Stimulated activated CD4-positive, alpha-beta T cell treated with anti-CD3 and anti-CD28 coated beads, Interleukin-1b, Interleukin-23, amount 100 ng/mL, for 1 hour (primary cell): ENCODE measurements at places on chromosomes 6 and 20.
A peak's percentile ranks its signal among the peaks of the same experiment; 100 is the strongest.

DNA sequence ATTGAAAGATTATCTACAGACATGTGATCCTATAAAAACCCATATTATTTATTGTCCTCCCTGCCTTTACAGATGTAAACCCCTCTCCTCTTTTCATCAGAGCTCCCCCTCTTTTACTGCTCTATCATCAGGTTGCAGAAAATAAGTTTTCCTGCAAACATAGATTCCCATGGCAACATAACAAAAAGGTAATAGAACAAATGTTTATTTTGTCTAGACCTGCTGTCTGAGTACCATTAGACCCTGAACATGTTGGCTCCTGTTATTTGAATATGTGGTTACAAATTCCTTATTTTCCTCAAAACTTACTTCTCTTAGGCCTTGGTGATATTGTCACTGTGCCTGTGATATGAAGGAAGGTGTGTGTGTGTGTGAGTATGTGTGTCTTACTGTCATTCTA lies 11.5 kb downstream of the MAPK14 start:
- no peak for DNase-seq

GRCh38 chr6:35151466-35151865 lies 10.3 kb upstream of the TCP11 start:
- DNase-seq, result no peak

- no peak for DNase-seq
These were observed 134.5 kb downstream of the JARID2 start for GRCh38 chr6:15380351-15380750.

DNA sequence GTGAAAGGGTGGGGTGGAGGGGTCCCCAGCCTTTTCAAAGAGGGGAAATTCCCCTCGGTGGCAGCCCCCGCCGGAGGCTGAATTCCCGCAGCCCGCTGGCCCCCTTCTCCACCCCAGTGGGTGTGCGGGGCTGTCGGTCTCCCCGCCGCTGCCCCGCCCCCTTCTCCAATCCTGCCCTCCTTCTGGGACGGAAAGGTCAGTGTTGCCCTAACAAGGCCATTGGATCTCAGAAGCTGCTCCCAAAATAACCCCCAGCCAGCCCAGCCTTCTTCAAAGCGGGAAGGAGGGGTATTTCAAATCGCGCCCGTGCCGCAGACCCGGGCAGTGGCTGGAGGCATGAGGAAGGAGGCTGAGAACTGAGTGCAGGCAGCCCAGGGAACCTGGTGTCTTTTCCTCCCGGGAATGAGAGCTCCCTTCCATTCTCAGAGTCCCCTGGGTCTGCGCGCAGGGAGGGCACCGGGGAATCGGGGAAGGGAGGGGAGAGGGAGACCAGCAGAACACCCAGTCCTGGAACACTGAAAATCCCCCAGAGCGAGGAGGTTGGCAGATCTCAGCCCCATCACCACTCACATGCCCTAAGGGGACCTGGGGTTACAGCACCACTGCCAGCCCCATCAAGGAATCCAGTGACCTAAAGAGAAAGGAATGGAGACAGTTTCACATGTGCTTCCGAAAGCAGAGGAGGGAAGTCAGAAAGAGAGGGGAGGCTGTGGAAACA lies at the start of gene JPH2:
TSS of gene JPH2 (minus strand) at position 135 of the 718 bp plus-strand sequence. CDS start 483 bp downstream, outside the sequence.
- DNase-seq, result no peak

GRCh38 chr6:36612101-36612625 lies 18.0 kb downstream of the SRSF3 start:
- no peak for DNase-seq

DNA sequence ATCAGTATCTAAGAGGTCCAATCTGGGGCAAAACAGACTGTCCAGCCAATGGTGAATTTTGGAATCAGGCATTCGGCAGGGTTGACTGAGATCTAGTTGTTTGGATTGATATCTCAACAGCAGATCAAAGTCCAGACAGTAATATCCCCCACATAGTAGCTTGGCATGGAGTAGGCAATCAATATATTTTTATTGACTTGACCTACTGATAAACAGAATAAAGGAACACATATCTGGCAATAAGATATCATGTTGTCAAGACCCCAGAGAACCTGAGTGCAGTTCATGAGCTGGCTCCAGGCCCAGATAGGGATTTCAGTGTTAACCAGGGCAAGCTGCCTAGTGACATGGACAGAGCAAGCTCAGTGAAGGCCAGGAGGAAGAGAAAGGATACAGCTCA lies 34.4 kb downstream of the TNFAIP3 start:
- no peak for DNase-seq

DNA sequence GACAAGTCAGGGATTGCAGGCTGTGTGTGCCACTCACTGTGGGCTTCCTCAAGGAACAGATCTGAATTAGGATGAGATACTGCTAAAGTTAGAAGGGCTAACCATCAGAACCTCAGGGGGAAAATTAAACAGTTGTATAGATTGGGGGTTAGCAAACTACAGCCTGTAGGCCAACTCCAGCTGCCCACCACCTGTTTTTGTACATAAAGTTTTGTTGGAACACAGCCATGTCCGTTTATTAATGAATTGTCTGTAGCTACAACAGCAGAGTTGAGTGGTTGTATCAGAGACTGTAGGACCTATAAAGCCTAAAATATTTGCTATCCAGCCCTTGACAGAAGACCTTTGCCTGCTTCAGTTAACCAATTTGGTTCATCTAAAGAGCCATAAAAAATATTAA lies 127.2 kb upstream of the ECI2 start:
- DNase-seq, result no peak

- no peak for DNase-seq
These were observed 18.5 kb downstream of the ATP9A start for GRCh38 chr20:51749674-51750036.

DNA sequence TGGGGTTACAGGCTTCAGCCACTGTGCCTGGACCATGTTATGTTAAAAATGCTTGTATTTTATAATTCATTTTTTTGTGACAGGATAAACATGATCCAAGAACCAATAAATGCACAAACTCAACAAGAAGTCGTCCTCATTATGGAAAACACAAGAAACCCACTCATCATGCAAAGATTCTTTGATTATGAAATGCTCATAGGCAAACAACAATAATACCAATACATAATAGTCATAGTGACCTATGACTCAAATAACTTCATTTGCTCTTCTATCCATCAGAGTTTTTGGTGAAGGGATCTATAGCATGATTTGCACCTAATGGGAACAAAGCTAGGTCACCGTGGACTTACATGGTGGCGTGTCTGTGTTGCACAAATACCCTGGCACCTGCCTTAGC lies 217.1 kb upstream of the THEMIS start:
- DNase-seq, result no peak

- DNase-seq, result no peak
These were observed 677.5 kb downstream of the HDGFL1 start for GRCh38 chr6:23246896-23247295.

GRCh38 chr6:23728707-23729106 lies 397.3 kb upstream of the NRSN1 start:
- DNase-seq, result no peak

DNA sequence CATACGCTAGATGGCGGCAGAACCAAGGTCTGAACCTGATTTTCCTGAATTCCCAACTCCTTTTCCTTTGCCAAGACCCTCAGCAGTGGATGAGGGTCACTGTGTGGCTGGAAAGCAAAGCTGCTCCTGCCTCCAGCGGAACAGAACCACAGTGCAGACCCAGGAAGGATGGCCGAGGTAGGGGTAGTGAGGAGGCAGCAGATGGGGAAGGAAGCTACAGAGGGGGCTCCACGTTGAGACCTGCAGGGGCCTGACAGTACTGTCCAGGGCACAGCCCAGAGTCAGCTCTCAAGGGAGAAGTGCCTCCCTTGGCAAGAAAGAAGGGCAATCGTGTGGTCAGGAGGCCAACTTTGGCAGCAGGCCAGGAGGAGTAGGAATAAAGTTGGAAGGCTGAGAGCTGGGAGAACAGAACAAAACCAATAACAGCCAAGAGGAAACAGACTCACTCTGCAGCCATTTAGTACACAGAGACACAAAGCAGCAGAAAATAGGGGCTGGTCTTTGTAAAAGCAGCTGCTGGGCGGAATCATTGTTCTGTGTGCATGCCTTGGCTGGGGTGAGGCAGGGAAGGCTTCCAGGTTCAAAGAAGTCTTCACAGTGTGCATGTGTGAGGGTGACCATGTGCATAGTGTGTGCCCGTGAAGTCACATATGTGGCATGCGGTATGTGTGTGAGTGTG lies 3.1 kb downstream of the GABRR2 start:
- DNase-seq, result no peak

DNA sequence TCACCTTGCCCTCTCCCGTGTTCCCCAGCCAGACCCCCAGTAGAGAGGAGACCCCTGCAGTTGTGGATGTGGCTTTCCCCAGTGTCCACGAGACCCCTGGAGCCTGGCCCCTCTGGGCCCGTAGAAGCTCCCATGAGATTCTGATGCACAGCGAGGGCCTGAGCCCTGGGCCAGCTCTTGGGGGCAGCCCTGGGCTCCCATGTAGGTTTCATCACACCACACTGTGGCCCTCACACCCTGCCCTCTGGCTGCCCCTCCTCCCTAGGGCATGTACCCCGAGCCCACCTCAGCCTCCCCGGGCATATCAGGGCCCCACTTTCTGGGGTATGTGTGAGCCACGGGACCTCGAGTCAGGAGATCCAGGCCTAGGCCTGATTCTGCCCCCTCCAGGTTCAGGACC lies 7.0 kb upstream of the CHRNA4 start:
- no peak for DNase-seq

DNA sequence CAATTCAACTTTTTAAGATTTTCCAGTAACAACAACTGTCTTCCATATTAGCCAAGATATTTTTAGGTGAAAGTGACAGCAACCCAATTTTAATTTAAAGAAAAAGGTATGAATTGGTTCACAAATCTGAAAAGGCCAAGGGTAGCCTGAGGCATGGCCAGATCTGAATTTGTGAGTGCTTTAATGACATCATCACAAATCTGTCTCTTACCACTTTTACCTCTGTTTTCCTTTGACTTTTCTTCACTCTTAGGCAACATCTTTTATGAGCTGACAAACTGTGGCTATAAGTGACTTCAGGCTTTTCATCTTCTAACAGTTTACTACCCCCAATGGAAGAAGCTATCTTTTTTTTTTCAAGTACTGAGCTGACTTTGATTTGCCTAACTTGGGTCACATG lies 44.5 kb upstream of the PKIB start:
- DNase-seq, result no peak

DNA sequence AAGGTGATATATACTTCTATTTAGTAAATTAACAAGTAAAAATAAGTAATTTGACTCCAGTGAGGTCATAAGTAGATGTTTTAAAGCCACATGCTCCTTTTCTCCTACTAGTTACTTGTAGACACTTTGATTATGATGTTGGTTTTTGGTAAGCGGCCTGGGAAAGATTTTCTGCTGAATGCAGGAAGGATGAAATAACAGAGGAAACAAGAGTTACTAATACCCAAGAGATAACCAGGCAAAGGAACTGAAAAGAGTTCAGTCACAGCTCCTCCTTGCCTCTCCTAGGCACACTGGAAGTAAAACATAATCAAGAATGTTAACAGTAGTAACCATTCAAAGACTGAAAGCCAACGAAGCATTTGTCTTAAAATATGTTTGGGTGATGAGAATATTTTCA lies 203.3 kb downstream of the RNGTT start:
- no peak for DNase-seq

DNA sequence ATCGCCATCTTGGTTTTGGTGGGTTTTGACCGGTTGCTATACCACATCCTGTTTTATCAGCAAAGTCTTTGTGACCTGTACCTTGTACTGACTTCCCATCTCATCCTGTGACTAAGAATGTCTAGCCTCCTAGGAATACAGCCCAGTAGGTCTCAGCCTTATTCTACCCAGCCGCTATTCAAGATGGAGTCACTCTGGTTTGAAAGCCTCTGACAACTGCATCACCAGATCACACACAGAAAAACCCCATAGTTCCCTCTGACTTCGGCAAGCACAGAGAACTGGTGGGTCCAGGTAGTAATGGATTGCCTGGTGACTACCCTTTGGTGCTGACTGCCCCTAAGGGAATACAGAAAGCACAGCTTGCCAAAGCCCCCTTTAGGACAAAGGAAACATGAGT lies 10.3 kb upstream of the RSPH4A start:
- DNase-seq, result no peak

DNA sequence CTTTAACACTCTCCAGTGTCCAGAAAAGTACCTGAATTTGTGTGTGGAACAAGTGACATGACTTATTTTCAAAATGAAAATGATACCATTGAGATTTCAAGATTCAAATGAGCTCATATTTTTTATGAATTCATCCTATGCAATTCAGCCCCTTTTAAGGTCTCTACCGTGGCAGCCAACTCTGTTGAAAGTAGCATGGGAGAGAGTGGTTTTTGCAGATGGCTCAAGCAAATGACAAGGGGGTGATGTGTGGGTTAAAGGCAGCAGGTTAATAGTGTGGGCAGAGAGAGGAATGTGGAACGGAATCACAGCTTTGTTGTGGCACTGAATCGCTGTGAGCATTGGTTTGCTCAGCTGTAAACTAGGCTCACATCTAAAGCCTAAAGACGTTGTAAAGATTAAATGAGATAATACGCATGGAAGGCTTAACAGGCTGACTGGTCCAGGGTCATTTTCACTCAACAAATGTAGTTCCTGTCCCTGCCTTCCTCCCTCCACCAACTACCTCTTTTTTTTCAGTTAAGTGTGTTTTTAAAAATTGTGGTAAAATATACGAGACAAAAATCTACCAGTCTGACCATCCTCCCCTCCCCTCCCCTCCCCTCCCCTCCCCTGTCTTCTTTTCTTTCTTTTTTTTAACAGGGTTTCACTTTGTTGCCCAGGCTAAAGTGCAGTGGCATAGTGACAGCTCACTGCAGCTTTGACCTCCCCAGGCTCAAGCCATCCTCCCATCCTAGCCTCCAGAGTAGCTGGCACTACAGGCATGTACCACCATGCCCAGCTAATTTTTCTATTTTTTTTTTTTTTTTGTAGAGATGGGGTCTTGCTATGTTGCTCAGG lies 114.7 kb upstream of the ZNF217 start:
- peak; percentile 10 for DNase-seq

DNA sequence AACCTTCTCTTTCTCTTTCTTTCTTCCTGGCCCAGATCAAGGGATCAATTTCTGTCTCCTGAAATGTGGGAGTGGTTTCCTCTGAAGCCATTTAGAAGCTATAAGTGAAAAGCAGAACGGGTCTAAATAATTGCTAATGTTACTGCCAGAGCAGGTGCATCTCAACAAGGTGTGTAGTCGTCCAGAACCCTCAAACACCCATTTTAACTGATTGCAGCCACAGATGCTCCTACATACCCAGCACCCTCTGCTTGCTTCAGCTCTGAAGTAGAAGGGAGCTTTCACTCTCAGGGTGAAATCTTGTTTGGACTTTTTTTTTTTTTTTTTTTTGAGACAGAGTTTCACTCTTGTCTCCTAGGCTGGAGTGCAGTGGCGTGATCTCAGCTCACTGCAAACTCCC lies 592.1 kb upstream of the ARID1B start:
- no peak for DNase-seq

- no peak for DNase-seq
These were observed 47.1 kb downstream of the HLA-F start for GRCh38 chr6:29770306-29770705.
